ENCODE measurements at places on chromosomes 7 and 10.

DNA sequence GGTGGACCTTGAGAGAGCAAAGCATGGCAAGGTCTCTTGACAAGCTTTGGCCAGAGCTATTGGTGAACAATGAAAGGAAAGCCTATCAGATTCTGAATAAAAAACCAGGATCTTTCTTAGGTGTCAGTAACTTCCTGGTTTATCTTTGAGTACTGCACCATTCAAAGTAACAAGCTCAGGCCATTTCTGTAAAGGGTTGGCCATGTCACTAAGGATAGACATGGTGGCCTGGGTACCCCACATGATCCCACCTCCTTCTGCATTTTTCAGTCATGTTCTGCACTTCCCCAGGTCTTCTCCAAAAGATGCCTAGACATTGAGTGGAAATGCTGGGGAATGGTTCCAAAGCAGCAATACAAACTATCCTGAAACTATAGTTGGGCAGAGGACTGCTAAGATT lies 242.0 kb downstream of the ARHGAP12 start:
- no peak for DNase-seq

DNA sequence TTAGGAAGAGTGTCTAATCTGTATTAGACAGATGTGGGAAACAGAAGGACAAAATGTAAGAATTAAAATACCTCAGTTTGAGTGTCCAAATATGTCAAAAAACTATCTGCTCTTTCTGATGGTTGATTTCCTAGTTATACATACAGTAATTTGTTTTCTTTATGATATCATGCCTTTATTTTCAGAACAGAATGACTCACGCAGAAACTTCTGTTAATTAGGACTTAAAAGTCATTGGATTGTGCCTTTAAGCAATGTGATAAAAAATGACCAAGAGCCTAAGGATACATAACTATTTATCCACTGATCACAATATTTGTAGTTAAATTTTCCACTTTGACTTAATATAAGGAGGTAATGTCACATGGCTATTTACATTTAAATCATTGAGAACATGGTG lies 206.7 kb upstream of the PTPRZ1 start:
- no peak for DNase-seq

DNA sequence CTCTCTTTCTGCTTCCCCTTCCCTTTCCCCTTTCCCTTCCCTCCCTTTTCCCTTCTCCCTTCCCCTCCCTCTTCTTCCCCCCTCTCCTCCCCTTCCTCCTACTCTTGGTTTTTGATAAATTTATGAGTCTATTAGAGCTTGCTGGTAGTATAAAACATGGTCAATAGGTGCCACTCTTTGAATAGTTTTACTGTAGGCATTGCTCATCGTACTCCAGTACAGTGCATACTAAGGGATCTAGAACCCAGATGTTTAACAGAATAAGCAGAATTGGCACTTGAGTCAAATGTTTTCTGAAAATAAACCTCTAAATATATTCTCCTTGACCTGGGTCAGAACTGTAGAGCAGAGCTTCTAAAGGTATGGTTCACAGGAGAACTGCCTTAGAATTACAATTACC lies 126.7 kb downstream of the SORCS3 start:
- DNase-seq = no peak

GRCh38 chr10:51224671-51225161 lies 150.4 kb downstream of the PRKG1 start:
- no peak for DNase-seq

GRCh38 chr10:74728225-74728624 lies 98.2 kb upstream of the KAT6B start:
- DNase-seq = no peak

GRCh38 chr10:12709521-12709963 lies 292.0 kb downstream of the CCDC3 start:
- no peak for DNase-seq

DNA sequence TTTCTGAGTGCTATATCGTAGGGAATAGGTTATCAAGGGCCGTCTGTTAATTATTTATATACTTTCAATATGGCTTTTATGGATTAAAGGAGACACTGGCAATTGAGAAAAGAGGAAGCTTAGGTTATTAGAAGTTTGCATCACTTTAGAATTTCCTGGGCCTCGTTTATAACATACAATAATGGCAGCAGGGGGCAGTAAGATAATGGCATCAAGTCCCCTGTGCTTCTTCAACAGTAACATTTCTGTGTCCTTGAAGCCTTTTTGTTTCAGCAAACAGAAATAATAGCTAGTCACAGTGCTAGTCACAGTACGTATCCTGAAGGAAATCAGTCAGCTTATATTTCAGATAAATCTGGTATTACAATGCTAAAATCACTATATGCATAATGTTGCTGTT lies 41.9 kb downstream of the SPAM1 start:
- no peak for DNase-seq

- no peak for DNase-seq
Measured at GRCh38 chr7:156566812-156567549, 73.6 kb upstream of the RNF32 start.

DNA sequence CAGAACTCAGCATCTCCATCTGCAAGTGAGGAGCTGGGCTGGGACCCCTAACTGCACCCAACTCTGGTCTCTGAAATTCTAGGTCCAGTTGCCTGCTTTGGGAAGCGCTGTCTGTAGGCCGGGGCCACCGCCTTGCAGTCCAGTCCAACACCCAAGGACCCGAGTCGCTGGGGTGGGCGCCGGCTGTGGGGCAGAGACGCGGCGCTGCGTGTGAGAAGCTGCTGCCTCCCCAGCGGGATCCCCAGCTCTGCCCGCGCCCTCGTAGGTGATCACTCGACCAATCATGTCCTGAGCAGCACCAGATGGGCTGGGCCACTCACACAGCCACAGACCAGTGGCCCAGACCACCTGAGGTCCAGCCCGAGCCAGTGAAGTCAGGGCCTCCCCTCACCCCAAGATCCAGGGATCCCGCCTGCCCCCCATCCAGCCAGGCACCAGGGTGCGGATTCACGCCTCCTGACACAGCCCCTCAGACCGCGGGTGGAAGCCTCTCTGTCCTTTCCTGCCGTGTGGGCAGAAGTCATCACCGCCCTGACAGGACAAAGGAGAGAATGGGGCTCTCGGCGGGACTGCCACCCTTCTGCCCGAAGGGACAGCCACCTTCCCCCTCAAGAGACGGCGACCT lies 67.4 kb upstream of the ADGRA1 start:
- no peak for DNase-seq

DNA sequence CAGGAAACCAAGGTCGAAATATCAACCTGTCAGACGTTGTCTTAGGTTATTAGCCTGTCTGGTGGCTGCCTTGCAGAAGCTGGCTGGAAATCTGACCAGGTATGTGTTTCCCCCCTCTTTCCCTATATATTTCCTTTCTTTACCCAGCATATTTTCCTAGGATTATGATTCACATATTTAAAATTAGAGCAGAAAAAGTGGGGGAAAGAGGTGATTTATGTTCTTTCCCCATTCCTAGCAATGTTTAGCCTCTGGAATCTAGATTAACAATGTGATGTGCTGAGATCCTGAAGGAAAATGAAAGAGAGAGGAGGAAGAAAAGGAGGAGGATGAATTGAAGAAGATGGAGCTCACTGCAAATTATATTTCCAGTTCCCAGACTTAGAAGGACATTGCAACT lies 421.4 kb upstream of the AUTS2 start:
- no peak for DNase-seq

DNA sequence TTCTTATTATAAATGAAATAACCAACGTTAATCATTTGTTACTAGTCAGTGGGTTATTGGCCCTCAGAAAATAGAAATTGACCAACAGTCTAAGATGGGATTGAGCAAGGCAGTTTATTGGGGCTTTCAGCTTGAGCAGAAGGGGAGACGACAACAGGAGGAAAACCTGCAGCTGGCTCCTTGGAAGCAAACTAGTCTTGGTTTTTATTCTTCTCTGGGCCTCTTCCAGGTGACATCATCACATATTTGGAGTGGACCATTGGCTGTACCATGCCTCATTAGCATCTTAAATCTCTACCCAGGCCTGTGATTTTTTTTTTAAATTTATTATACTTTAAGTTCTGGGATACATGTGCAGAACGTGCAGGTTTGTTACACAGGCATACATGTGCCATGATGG lies 59.0 kb upstream of the CSTF2T start:
- no peak for DNase-seq

- no peak for DNase-seq
Measured at GRCh38 chr7:123351027-123351426, 151.3 kb upstream of the SLC13A1 start.

DNA sequence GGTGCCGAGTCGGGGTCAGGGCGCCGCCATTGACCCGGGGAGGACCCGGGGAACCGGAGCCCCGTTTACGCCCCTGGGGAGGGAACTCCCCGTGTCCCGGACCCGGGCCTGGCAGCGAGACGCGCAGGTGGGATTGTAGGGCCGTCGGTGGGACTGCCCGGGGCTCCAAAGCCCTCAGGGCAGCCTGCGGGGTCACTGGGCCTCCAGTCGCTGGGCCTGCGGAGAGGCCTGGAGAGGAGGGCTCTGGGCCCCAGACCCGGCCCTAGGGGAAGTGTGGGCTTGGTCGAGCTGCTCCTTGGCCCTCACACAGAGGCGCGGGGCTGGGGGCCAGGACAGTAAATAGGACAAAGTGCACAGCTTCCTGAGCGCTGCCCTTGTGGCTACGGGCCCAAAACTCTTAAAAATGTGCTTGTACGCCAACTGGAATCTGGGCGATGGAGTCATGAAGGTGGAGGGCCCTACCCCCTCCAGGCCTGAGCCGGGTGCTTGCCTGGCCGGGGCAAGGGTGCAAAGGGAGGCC lies 657 bp downstream of the ECHDC3 start:
- peak; percentile 29 for DNase-seq

DNA sequence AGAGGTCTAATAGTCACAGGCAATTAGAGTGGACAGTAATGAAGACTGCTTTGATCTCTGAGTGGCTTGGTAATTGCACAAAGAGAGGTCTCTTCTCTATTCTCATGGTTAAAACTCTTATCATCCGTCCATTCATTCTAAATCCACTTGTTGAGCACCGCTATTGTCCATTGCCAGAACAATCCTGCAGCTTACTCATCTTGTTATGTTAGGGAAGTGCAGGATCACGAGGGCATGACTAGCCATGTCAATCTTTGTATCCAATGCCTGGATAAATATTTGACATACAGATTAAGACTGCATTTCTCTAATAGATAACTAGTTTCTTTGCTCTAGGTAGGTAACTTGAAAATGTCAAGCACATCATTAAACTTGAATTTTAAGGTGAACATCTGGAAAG lies 14.9 kb downstream of the SFTPD start:
- no peak for DNase-seq

- no peak for DNase-seq
Measured at GRCh38 chr7:42405782-42406181, 168.8 kb upstream of the GLI3 start.

DNA sequence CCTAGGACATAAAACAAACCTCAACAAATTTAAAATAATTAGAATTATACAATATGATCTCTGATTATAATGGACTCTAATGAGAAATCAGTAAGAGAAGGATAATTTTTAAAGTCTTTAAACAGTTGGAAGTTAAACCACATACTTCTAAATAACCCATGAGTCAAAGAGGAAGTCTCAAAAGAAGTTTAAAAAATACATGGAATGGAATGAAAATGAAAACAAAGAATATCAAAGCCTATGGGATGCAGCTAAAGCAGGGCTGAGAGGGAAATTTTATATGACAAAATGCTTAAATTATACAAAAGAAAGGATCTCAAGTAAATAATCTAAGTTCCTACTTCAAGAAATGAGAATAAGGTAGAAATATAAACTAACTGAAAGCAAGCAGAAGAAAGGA lies 460.5 kb downstream of the RPS24 start:
- DNase-seq = no peak

DNA sequence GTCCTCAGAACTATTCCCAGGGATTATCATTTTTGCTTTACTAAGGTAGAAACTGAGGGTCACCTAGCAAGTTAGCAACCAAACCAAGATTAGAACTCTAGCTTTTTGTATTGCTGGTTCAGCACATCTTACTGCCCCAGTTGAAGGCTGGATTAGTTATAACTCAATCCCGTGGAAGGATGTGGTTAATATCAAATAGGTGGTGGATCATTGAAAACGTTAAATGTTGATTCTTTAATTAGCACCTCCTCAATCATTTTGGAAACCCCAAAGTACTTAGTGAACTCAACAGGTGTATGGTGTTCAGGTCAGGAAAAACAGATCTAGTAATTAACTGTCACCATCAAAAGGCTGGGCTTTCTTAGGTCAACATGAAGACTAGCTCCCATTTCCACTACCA lies 152.4 kb downstream of the ARID5B start:
- no peak for DNase-seq

GRCh38 chr10:4120096-4120853 lies 335.3 kb upstream of the KLF6 start:
- no peak for DNase-seq

GRCh38 chr10:1737222-1738061 lies at the start of gene ADARB2:
Gene ADARB2, minus strand, starts transcription at chr10:1737525.
- DNase-seq = peak; percentile 10

DNA sequence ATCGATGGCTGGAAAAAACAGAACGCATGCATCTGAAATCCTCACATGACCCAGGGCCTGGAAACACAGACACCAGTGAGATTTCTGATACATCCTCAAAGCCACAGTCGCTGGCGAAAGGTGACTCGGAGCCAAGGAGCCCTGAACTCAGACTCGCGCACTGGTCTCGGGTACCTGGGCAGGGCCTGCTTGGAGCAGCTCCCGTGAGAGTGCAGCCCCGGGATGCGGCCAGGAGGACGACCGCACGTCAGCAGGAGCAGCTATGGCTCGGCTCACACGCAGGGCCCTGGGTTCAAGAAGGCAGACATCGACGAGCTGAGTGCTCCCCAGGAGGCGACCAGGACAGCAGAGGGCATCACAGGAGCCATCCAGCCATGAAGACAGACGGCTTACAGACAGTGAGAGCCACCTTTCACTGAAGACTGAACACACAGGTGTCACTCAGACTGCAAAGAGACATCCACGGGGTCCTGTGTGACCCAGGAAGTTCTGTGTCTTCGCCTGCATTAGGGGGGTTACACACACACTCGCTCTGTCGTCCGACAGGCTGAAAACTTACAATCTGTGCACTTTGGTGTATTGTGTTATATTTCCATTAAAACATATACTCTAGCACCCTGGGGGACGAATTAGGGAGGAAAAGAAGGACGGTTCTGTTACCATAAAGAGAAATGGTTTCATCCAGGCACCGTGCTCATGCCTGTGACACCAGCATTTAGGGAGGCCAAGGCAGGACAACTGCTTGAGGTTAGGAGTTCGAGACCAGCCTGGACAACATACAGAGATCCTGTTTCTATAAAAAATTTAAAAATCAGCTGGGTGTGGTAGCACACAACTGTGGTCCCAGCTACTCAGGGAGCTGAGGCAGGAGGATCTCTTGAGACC lies 227.7 kb downstream of the MAD1L1 start:
- DNase-seq = no peak

DNA sequence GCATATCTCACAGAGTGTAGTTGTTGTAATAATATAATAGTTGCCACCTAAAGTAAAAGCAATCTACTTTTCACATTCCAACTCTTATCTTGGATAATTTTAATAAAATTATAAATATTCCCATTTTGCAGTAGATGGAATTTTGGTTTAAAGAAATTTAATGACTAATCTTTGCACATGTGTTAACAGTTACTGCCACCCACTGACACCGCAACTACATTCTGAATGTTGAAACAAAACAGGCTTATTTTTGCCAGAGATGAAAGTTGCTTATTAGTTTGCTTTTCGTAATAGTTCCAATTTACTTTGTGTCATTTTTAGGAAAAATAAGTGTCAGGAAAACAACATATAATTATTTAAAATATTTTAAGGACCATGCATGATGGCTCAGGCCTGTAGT lies 557.5 kb upstream of the PCDH15 start:
- no peak for DNase-seq
